ENCODE measurements at places on chromosomes 13 and 19.

- no peak for DNase-seq
Measured at GRCh38 chr13:26219726-26220125, 2.4 kb downstream of the RNF6 start.

DNA sequence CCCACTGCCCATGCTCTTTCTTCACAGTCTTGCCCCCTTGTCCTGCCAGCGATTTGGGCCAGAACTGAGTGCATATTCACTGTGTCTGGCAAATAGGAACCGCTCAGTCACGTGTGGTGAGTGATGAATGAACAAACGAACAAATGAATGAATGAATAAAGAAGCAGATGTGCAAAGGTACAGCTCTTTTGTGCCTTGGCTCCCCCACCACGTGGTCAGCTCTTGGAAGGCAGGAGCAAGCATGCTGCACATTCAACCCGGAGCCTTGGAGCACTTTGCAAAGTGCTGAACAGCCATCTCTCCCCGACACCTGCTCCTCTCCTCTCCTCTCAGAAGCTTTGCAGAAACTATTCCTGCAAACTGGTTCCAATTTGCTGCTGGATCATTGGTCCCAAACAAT, 52.4 kb downstream of the LATS2 start:
- DNase-seq: no peak

GRCh38 chr19:34985249-34986022, 14.7 kb upstream of the GRAMD1A start:
- DNase-seq: no peak

- DNase-seq: no peak
Measured at GRCh38 chr13:39321574-39321973, 281.4 kb downstream of the LHFPL6 start.

DNA sequence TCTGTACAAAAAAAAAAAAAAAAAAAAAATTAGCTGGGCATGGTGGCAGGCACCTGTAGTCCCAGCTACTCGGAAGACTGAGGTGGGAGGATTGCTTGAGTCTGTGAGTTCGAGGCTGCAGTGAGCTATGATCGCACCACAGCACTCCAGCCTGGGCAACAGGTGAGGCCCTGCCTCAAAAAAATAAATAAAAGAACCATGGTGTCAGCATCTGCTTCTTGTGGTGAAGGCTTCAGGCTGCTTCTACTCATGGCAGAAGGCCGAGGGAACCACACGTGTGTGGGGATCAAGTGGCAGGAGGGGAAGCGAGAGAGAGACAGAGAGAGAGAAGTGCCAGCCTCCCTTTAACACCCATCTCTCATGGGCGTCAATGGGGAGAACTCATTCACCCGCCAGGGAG, 13.5 kb downstream of the BCL3 start:
- DNase-seq: no peak

GRCh38 chr13:110618167-110618566, 2.8 kb downstream of the NAXD start:
- DNase-seq: no peak

- no peak for DNase-seq
Measured at GRCh38 chr19:50002386-50002960, 22.7 kb downstream of the VRK3 start.

GRCh38 chr13:75635101-75635827, 866 bp upstream of the LMO7 start:
- DNase-seq: no peak

- no peak for DNase-seq
Measured at GRCh38 chr13:109215377-109215776, 571.0 kb downstream of the IRS2 start.

DNA sequence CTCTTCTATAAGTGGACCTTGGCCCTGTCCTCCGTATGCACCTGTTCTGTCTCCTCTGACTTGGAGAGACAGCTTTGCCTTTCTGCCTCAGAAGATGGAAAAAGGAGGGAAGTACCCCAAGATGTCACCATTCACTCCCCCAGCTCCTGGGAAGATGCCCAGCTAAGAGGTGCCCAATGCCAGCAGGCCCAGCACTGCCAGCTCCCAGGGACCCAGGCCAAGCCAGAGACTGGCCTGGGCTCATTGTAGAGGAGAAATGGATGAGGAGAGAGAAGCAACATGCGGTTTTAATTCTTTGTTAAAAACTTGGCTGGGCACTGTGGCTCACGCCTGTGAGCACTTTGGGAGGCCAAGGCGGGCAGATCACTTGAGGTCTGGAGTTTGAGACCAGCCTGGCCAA, 111.5 kb upstream of the ZNF507 start:
- no peak for DNase-seq

DNA sequence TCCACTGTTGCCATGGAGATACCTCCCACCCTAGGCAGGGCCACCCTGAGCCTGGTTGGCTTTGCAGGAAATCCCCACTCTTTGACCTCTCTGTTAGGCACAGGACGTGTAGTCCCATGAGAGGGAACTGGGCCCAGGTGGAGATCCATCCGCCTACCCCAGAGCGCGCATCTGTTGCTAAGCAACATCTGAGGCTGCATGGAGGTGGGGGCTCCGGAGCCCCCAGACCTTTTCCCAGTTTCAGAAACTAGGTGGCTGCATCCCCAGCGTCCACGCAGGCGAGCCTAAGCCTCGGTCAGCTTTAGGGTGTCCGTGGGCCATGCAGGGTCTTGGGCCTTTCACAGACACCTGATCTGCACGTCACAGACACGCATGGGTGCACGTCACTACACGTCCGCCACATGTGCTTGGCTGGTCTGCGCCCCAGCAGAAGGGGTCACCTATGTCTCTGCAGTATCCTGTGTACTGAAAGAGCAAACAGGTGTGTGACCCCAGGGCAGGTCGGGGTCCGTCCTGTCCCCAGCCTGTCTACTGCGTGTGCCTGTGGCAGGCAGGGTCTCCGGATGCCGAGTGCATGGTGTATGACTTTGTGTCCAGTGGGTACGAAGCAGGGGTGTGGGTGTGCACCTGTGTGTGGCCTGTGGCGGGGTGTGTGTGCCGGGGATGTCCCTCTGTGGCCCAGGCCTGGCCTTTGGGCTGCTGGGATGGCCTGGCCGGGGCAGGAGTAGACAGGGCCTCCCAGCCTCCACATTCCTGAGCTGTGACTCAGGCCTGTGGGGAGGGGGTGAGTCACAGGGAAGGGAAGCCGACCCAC, 4.1 kb upstream of the CIRBP start:
- no peak for DNase-seq

- DNase-seq: no peak
Measured at GRCh38 chr13:111874981-111875380, 192.0 kb upstream of the SOX1 start.

DNA sequence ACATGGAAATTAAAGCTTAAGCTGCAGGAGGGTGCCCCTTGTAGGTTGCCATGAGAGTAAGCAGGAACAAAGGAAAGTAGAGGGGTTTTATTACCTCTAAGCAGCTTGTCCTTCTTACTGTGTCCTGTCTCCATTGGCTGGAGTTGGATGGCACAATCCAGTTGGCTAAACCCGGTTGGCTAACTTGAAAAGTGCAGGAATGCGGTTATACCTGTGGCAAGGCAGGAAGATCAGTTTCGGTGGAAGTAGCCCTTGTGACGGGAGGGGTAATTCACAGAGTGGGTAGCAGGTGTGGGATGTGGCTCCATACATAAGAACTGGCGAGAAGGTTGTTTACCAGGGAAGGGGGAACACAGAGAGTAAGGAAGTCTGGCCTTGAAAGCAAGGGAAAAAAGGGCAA, 3.2 kb downstream of the ZNF726 start:
- no peak for DNase-seq

DNA sequence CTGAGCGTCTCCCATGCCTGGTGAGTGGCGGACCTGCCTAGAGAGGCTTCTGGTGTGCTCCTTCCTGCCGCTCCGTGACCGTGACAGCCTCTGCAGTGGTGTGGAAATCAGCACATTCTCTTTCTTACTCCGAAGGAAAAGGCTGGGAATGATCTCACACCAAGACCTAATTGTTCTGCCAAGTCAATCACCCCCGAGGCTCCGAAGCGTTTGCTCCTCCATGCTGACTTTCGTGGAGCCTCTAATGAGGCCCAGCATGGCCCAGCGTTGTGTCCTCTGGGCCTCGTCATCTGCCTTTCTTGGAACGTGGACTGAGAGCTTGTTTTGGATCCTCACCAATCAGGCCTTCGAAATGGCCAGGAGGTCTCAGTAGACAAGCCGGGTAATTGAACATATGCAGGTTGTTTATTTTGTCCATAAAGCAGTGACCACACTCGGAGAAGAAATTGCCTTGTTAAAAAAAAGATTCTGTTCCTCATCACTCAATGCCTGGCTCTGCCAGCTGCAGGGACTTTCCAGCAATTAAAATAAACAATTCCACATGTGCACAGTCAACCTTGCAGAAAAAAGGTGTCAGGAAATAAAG, 107.1 kb downstream of the UBL3 start:
- DNase-seq: no peak

DNA sequence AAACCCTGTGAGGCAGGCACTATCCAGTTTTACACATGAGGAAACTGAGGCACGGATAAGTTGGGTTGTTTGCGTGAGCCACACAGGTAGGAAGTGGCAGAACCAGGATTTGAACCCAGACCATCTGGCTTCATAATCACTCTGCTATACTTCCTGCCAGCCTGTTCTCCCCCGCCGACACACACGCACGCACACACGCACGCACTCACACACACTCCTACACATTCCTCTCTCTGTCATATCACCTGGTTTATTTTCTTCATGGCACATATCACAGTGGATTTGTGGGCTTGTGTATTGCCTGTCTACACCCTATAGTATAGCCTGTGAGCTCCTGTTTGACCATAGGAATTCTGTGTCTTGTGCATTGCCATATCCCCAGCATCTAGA, 140.0 kb downstream of the SIPA1L3 start:
- no peak for DNase-seq

DNA sequence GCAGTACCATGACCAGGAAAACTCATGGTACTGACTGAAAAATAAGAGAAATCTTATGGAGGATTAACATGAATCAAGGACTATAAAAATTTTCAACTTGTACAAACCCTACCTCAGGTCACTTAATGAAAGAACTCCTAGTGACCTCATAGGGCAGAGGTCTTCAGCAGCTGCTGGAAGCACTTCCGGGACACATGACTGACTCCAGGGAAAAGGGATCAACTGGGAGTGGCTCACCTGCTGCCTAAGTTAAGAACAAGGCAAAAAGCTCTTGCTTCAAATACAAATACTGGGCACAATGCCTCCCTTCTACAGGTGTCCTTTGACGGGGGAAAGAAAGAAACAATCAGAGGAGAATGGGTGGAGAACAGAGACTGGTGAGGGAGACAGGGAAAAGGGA, 18.6 kb downstream of the DOCK9 start:
- no peak for DNase-seq

GRCh38 chr13:37241786-37242185, 136.3 kb upstream of the CSNK1A1L start:
- DNase-seq: no peak

GRCh38 chr13:28493740-28494503, 1.0 kb downstream of the FLT1 start:
- DNase-seq: no peak

- DNase-seq: peak; percentile 26
Measured at GRCh38 chr19:58009666-58010301, 7.2 kb upstream of the ZNF606 start.

GRCh38 chr19:33358408-33358807, 15.1 kb upstream of the CEBPG start:
- no peak for DNase-seq

GRCh38 chr19:46428239-46429135, at the start of gene PNMA8C:
Gene PNMA8C, minus strand, starts transcription at chr19:46428936. Its CDS starts 577 bp downstream, at chr19:46428359.
- DNase-seq: peak; percentile 42

GRCh38 chr19:40512473-40513344, 45.9 kb downstream of the SPTBN4 start:
- no peak for DNase-seq

GRCh38 chr13:101475536-101475935, 23.1 kb downstream of the ITGBL1 start:
- DNase-seq: no peak

GRCh38 chr19:19687090-19687489, 18.5 kb downstream of the ZNF101 start:
- no peak for DNase-seq

GRCh38 chr13:29993196-29993595, 142.8 kb upstream of the UBL3 start:
- no peak for DNase-seq

GRCh38 chr13:52599037-52599847, 43.0 kb upstream of the HNRNPA1L2 start:
- DNase-seq: no peak

DNA sequence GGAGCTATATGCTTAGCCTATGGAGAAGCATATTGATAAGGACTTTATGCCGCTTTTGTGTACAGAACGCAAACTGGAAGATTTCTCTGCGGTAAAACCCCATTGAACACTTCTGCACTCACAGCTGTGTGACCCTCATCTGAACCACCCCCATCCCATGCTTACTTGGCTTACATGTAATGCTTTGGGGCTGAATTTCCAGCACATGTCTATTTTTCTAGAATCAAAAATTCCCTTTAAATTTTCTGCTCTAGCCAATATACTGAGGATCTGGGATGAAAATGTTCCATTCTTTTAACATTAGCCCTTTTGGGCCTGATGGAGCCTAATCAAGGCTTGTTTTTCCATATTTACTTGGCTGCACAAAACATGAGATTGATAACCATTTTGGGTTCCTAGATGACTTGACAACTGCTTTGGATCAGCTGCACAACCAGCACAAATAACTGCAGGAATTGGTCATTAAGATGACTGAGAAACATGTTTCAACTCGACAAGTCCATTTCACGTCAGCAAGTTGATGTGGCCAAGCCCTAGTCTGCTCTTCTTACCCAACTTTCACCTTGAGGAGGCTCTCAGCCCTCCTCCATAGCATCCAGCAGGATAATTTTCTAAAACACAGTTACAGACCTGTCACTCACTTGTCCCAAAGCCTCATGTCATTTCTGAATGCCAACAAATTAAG, 52.4 kb downstream of the TNFSF11 start:
- no peak for DNase-seq

DNA sequence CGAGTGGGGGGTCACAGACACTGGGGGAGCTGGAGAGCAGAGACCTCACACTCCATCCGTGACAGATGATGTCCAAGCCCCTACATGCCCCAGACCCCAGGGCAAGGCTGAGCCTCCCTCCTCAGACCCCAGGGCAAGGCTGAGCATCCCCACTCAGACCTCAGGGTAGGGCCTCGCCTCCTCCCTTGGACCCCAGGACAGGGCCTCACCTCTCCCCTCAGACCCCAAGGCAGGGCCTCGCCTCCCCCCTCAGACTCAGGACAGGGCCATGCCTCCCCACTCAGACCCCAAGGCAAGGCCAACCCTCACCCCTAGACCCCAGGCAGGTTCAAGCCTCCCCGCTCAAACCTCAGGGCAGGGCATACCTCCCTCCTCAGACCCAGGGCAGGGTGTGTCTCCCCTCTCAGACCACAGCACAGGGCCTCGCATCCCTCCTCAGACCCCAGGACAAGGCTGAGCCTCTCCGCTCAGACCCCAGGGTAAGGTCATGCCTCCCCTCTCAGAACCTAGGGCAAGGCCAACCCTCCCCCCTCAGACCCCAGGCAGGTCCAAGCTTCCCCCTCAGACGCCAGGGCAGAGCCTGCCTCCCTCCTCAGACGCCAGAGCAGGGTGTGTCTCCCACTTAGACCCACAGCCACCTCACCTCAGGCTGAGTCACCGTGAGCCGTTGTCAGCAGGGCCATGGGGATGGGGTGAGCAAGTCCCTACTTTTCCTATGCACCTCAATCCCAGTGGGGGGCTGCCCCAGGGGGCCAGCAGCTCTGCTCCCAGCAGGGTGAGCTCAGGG, 1.7 kb upstream of the S1PR4 start:
- DNase-seq: peak; percentile 61
